Activated T-helper 17 cell treated with anti-CD3 and anti-CD28 coated beads, Interleukin-2, amount 50 U/mL, for 72 hours (primary cell): ENCODE measurements at places on chromosomes 6 and 20. TPM values are rescaled to one million over a fixed set of nuclear protein-coding genes. Genes with fewer than 3 reads are reported as not detected.

ADGB gene
- not detected for total RNA-seq

PCED1A gene
- total RNA-seq: 15.0 TPM

POLR1H gene
- 59.5 TPM for total RNA-seq

TRIM10 gene
- not detected for total RNA-seq

GRCh38 chr20:63183422-63184146, 32.3 kb downstream of the YTHDF1 start:
- peak; percentile 55 for ATAC-seq

DNA sequence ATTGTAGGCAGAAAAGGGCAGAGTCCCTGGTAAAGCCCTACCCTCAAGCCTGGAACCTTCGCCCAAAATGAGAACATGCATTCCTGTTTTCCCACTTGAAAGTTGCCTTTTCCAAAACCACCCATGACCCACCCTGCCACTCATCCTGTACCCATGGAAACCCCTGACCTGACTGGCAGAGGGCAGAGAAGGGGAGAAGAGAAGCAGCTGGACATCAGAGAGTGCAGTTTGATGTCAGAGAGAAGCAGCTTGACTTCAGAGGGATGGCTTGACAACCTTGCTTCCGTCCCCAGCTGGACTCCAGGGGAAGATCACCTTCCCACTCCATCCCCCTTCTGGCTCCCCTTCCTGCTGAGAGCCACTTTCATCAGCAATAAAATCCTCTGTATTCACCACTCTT, 123.6 kb upstream of the SHLD1 start:
- ATAC-seq: no peak
